ENCODE measurements at places on chromosomes 3 and 15. TPM values are rescaled to one million over a fixed set of nuclear protein-coding genes. Genes with fewer than 3 reads are reported as not detected.
A peak's percentile ranks its signal among the peaks of the same experiment; 100 is the strongest.

DNA sequence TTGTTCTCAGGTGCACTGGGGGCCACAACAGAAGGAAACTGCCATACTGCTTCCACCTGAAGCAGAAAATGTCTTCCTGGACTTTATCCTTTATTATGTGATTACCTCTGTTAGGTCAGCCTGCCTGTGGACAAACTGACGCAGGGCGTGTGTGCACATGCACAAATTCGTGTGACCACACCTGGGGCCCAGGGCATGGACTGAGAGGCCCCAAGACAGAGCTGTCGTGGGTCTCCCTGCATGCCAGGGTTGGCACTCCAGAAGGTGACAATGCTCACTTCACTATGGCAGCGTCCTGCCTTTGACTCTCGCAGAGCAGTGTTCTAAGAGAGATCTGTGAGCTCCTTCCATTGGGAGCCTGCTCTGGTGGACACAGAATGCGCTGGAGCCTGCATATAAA is 34.5 kb downstream of the CCDC12 start:
- no peak for DNase-seq

- DNase-seq = no peak
Observed at GRCh38 chr15:89187986-89188514, 33.3 kb downstream of the RLBP1 start.

Gene SLC35A5
- 24.4 TPM for total RNA-seq

DNA sequence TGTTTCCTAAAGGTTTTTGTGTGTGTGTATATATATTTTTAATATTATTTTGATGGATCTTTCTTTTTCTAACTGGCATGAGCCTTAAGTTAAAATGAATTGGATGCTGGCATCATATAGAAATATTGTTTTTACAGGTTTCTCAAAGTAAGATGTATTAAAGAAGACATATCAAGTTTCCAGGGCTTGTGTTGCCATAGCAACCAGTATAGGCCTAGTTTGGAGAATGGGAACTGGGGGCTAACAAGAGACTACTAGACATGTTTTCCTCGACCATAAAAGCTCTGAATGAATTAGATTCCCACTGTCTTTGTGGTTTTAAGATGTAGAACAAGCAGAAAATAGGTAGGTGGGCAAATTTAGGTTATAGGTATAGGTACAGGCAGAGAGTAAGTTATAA is 771.4 kb downstream of the TUSC7 start:
- no peak for DNase-seq

GRCh38 chr3:30199096-30199759 is 407.2 kb upstream of the TGFBR2 start:
- no peak for DNase-seq

GRCh38 chr15:41594801-41595746 is 36.1 kb downstream of the TYRO3 start:
- DNase-seq = no peak

- peak; percentile 82 for DNase-seq
Observed at GRCh38 chr3:78506581-78507195, 1261.1 kb downstream of the ROBO1 start.

DNA sequence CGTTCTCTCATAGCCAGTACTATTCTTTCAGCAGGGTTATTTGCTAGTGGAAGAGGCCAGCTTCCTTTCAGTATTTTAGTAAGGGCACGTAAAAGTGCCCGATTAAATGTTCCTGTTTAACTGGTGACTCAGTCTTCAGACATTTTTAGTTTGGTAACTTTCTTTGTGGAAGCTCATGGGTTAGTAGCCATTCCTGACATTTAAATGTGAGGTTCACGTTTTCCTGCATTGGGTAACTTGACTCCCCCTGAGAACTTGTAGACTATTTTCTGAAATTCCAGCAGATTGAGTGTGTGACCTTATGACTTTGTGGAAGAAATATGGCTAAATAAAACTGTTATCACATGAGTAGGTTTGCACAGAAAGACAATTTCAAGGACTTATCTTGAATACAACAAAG is 16.9 kb downstream of the ABHD2 start:
- DNase-seq = peak; percentile 98

DNA sequence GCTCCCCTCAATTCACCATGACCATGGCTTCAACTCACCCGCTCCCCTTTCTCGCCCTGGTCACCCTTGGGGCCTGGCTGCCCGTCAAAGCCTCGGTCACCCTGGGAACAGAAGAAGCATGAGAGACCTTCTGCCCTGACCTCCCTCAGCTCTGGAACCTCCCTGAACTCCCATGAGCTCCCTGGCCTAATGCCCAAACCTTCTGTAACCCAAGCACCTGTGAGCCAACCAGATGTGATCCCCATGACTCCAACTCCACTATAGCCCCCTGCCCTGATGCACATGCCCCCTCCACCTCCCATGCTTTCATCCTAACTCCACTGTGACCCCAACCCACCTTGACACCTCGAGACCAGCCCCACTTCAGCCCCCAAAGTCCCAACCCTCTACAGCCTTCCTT is 3.5 kb upstream of the UCN2 start:
- DNase-seq = no peak

Gene REC114
- not detected for total RNA-seq

- peak; percentile 79 for DNase-seq
Observed at GRCh38 chr3:160245261-160245800, 20.1 kb downstream of the C3orf80 start.

GRCh38 chr3:159583662-159584061 is 405.0 kb upstream of the IL12A start:
- peak; percentile 33 for DNase-seq

GRCh38 chr3:30343861-30344260 is 262.5 kb upstream of the TGFBR2 start:
- no peak for DNase-seq

DNA sequence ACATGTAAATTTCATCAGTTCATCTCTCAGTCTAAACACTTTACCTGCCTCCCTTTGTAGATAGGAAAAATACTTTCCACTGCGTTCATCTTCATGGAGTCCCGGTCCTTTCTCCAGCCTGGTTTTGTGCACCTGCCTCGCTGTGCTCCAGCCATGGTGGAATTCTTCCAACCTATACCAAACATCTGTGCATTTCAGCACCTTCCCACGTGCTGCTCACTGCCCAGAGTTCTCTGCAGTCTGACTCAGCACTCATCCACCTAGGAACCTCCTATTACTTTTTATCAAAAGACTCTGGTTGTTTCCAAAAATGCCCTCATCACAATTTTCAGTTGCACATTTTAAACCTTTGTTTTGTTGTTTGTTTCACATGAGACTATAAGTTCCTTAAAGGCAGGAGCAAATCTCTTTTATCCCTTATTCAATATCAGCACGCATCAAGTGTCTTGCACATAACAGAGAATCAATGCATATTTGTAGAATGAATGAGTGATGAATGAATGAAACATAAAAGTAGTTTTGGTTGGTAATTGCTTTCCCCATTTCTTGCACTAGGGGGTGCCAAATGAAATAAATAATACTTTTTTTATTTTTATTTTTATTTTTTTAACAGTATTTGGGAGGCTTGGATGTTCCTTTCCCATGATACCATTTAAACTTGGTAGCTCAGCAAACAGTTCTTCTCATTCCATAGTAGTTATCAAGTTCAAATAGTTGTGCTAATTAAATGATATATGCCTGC is 30.2 kb upstream of the ADAMTS9 start:
- no peak for DNase-seq

GRCh38 chr3:13543253-13543652 is 5.7 kb upstream of the FBLN2 start:
- peak; percentile 90 for DNase-seq

- DNase-seq = no peak
Observed at GRCh38 chr15:40095371-40096093, 13.1 kb downstream of the BMF start.

DNA sequence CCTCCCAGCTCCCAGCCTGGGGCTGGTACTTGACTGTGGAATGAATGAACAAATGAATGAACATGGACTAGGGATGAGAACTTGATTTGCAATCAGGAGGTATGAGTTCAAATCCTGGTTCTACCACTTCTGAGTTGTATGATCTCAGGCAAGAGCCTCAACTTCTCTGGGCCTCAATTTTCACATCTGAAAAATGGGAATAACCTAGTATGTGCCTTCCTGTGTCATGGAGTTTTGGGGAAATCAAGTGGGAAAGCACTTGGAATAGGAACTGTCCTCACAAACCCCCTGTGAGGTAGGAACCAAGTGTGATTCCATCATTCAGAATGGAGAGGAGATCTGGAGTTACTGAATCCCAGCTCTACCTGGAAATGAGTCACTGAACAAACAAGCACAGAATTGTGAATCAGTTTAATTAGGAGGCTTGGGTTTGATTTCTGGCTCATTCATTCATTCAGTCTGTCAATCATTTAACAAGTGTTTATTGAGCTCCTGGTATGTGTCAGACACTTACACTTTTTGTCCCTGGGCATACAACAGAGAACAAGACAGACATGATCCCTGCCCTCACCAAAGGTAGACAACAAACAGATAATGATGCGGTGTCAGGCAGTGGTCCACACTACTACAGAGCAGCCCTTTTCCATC is 29.7 kb downstream of the DNASE1L3 start:
- no peak for DNase-seq

DNA sequence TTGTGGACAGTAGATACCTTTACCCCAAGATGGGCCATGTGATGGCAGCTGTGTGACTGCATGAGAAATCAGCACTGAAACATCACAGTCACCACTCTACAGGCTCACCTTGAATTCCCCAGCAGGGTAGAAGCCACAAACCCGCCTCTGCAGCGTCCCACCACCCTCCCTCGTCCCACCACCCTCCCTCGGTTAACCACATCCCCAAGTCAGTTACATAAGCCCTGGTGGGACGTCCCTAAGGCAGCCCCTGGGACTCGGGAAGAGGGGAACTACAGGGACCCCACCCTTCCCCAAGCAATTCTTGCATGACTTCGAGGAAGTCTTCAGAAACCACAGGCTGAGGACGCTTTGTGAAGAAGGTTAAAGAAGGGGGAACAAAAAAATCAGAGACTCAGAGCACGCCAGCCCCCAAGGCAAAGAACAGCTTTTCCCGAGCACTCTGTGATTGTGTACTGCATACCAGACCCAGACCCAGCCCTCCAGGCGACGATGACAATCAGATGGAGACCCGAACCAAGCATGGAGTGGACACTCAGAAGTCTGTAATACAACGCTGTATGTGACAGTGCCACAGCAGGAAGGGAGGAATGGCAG is 60.5 kb downstream of the SH3BP5 start:
- DNase-seq = no peak

DNA sequence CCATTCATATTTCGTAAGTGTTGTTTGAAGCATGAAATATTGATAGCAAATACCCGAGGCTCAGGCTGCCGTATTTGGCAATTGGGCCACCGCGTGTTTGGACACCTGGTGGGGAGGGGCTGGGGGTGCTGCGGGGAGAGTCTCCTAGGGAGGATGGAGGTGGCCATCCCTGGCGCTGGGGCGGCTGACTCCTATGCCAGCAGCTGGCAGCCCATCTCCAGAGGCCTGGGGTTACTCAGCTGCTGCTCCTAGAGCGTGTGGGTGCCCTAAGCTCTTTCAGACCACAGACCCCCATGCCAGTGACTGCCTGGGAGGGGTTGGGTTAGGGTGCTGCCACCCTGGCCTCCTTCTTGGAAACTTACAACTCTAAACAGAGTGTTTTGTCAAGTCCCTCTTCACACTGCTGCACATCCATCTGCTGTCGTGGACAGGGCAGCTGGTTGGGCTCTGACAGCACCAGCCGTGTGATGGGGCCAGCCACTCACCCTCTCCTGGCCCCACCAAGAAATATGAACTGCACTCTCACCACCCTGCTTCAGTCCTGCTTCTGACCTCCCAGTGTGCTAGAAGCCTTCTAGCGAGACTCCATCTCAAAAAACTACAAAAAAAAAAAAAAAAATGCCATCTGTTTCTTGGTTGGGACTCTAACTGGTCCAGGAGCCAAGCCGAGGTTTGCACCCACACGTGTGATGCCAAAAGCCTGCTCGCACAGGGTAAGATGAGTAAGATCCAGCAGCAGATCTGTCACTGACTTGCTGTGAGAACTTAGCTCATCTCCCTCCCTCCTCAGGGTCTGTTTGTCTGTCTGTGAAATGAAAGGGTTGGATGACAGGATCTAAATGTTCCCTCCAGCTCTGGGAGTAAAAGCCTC is 156.2 kb downstream of the MEGF11 start:
- no peak for DNase-seq

Gene STRA6
- total RNA-seq = 13.7 TPM

Gene CFAP100
- not detected for total RNA-seq

- DNase-seq = no peak
Observed at GRCh38 chr3:71581457-71582035, 2.0 kb downstream of the FOXP1 start.

- DNase-seq = peak; percentile 72
Observed at GRCh38 chr3:140545756-140546155, 132.1 kb upstream of the TRIM42 start.

Gene IFT122
- total RNA-seq = 17.7 TPM

- DNase-seq = no peak
Observed at GRCh38 chr3:42264399-42265058, 1.5 kb downstream of the CCK start.

Gene MASP1
- total RNA-seq = 0.62 TPM

Gene XCR1
- total RNA-seq = not detected

DNA sequence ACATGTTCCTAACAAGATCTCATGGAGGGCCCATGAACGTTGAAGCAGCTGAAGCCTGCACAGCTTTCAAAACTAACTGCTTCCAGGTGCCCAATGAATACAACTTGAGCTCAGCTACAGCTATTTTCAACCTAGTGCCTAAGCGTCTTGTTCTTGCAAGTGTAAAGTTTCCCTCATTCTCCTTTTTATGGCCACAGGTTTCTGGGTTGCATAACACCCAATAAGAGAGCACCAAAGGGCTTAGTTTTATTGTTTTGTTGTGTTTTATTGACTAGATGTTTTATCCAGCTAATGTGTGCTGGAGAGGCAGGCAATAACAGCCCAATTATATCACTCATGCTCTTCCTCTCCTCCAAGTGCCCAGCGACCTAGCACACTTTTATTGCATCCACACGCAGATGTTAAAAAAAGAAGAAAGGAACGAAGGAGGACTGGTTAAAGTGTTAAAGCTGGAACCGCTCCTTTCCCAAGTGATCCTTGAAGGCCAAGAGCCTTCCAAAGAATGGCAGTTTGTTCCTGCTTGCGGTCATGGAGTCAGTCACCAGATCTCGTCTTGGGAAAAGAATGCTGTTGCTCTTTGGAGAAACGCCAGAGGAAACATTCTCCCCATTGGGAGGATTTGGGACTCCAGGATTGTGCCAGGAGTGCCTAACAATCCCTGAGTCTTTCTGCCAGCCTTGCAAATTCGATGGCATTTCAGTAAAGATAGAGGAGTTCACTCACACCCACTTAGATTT is 156.9 kb downstream of the MEX3B start:
- DNase-seq = peak; percentile 77

DNA sequence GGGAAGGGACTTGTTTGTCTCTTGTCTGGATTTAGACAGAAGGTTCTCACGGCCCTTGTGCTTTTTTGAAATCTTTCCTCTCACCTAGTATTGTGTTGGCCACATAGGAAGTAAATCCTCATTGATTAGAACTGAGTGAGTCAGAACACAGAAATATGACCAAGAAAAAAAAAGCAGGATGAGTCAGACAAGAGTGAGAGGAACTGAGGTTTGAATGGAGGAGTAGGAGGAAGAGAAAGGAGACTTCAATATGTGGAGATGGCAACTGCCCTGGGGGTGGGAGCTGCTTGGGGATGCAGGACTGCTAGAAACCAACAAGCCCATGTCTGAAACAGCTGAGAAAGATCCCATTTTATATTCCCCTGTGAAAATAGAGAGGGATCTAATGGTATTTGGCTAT is 194.1 kb upstream of the ZBTB20 start:
- peak; percentile 82 for DNase-seq

GRCh38 chr15:83769411-83769999 is 115.6 kb downstream of the ADAMTSL3 start:
- no peak for DNase-seq
